ENCODE measurements at places on chromosomes 7 and 10.

DNA sequence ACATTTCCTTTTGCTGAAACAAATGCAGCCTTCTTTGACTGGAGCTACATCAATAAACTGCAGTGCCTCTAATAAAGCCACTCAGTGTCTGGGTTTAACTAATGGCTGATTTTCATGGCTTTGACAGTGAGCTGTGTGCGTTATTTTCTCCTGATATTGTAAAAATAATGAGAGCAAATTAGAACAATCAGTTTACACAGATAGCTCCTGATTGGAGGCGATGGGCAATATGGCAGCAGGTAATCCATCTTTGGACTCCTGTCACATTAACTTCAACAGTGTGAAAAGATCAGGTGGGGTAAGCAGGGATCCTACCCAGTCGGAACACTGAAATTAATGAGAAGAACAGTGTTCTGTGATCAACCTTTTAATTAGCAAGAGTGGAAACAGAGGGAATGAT is 100.7 kb downstream of the POLL start:
- no peak for DNase-seq

DNA sequence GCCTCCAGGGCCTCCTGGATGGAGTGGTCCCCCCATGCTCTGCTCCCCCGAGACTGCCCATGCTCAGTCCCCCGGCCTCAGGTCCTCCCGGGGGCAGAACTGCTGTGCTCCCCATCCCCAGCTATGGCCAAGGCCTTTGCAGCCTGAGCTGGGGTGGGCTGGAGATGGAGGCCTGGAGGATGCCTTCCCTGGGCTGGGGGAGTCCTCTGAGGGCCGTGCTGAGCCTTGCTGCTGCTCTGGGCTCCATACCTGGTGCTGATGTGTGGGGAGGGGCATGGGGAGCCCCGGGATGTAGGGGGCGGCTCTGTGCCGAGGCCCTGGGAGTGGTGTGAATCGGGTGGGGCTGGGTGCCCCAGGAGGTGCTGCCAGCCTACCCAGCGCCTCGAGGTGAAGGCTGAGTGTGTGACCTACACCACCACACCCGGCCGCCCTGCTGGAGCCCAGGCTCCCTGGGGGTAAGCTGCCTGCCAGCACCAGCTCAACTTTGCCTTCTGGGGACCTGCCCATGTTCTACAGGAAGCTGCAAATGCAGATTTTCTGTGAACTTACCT is 109.5 kb downstream of the UNCX start:
- DNase-seq: no peak

DNA sequence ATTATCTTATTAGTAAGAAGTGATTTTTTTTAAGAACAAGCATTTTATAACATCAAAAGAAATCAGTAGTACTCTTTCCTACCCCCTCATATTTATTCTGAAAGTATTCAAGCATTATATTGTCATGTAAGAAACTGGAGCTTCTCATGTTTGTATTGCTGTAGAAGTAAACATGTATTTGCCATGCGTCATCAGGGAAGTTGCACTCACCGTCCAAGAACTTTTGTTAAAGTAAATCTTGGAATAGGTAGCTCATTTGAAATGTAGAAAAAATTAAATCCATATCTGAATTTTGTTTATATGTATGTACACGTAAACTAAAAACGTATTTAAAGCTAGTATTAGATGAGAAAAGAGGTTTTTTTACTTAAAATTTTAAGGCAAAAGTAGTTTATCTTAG is 96.8 kb downstream of the PTEN start:
- DNase-seq: no peak

DNA sequence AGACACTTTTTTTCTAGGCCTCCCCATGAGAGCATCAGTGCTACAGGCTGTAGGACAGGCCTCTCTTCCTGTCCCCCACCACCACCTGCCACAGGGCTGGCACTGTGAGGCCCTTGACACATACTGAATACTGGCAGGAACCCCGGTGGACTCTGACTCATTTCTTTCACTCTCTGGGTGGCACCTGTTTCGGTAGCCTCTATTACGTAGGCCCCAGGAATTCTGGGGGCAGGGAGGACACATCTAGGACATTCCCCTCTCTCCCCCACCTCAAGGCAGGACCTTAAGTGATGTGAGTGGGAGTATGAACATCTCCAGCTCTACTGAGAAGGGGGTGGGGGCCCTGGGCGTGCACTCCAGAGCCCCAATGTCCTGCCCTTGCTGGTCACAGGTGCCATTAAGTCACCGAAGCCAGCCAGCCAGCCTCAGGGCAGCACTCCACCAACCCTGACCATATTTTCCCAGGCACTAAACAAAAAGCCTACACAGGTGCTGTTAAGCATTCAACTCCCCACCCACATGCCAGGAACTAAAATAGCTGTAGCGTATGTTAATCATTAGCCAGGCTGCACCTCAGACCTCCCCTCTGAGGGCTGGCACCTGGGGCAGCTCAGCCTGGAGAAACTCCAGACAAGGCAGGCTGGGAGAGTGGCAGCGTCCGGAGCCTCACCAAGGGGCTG is 8.9 kb downstream of the ANXA11 start:
- DNase-seq: no peak

GRCh38 chr7:3068530-3068929 is 24.9 kb upstream of the CARD11 start:
- DNase-seq: no peak

GRCh38 chr7:65809982-65810288 is 62.9 kb upstream of the VKORC1L1 start:
- DNase-seq: no peak

GRCh38 chr7:113207931-113208330 is 89.6 kb upstream of the SMIM30 start:
- DNase-seq: no peak

DNA sequence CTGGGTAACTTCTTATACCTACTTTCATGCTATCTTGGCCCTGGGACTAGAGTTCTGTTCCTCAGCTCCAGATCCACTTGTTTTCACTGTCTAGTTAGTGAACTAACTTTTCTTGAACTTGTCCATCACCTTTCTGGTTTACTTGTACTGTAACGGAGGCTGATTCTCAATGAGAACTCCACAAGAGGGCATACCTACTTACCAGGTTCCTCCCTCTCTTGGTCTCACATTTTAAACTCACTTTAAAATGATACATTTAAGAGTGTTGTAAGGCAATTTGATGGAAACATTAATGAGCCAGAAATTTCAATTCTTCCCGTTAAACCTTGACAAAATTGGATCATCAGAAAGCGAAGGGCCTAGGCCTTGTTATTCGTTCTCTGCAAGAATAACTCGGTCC is 111.6 kb downstream of the MAGI2 start:
- no peak for DNase-seq

DNA sequence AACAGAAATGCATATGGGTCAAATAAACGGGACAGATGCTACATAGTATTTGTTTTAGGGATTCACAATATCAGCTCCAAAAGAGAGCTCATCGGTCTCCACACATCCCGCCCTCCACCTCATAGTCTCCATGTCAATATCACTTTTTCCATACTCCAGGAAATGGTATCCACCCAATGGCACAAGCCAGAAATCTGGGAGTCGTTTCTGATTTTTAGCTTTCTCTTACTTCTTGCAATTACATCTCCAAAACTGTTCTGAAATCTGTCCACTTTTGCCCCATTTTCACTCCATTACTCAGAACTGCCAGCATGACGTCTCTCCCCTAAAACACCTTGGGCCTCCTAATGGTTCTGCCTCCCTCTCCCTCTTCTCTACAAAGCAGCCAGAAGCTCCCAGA is 47.4 kb upstream of the EZH2 start:
- no peak for DNase-seq

DNA sequence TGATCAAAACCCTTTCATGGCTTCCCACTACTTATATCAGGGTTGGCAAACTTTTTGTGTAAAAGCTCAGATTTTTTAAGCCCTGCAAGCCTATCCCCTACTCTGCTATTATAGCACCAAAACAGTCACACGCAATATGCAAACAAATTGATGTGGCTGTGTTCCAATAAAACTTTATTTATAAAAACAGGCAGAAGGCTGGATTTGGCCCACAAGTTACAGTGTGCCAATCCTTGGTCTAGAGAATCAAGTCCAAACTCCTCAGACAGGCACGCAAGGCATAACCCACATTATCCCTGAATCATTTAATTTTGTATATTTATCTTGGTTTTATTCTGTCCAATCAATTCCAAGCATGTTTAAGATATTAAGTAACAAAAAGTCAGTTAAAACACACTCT is 71.9 kb downstream of the SGMS1 start:
- DNase-seq: no peak

DNA sequence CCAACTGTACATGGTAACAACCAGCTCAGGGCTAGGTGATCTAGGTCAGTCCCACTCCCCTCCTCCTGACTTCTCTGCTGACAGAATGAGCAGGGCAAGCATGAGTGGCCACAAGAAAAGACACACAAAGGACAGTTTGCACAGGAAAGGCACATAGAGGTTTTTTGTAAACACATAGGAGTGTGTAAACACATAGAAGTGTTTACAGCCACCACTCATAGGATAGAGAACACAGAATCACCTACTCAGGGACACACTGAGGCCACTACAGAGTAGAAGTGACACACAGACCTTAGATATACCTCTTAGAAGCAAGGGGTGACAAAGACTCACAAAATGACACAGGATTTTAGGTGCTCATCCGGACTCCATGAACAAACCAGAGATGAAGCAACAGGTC is 19.0 kb downstream of the NUDCD3 start:
- DNase-seq: no peak

- DNase-seq: no peak
These were observed 1.5 kb upstream of the EBLN1 start for GRCh38 chr10:22219308-22219707.

GRCh38 chr10:77911535-77912123 is 14.9 kb downstream of the DLG5 start:
- DNase-seq: no peak

- peak; percentile 67 for DNase-seq
These were observed 71.2 kb upstream of the DUSP5 start for GRCh38 chr10:110426294-110427181.

- no peak for DNase-seq
These were observed 11.4 kb upstream of the REPIN1 start for GRCh38 chr7:150357270-150357669.

DNA sequence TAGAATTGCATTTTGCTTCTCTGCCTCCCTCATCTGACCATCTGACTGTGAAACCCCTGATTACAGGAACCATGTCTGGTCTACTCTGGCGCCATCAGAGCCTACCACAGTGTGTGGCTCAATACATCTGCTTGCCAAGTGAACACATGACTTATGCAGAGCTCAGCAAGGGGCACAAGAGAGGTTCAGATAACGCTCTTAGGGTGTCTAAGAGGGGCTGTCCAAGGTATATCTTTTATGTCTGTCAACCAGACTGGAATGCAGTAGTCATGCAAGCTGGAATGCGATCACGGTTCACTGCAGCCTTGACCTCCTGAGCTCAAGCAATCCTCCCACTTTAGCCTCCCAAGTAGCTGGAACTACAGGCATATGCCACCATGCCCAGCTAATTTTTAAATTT is 10.3 kb upstream of the RRP12 start:
- no peak for DNase-seq

- DNase-seq: no peak
These were observed 141.7 kb downstream of the AUTS2 start for GRCh38 chr7:69739931-69740431.

DNA sequence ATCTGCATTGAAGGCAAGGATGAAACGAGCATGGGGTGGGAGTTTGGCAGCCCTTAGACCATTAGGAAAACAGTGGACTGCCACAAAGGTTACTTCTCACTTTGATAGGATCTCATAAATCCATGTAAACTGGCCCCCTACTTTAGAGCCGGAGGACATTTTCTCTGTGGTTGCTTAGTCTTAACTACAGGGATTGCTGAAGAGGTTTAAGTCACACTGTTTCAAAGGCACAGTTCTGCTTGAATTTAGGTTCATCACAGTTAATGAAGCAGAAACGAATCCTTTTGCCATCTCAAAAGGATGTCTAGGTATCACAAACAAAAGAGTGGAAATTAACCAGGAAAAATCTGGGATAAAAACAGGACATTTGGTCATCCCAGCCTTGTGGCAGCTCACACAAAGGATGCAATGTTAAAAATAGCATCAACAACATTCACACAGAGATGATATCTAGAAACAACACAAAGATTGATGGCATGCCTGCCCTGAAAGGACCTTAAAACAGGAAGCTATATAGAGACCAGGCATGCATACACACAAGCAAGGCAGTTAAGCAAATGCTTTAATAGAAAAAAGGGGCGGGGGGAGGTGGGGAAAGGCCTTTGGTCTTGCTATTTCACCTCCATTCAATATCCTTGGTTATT is 74.0 kb downstream of the DOCK4 start:
- DNase-seq: no peak

Data from T47D (cell line).